Pons (tissue), 1 donor: ENCODE measurements at places on chromosomes 11 and 22.

DNA sequence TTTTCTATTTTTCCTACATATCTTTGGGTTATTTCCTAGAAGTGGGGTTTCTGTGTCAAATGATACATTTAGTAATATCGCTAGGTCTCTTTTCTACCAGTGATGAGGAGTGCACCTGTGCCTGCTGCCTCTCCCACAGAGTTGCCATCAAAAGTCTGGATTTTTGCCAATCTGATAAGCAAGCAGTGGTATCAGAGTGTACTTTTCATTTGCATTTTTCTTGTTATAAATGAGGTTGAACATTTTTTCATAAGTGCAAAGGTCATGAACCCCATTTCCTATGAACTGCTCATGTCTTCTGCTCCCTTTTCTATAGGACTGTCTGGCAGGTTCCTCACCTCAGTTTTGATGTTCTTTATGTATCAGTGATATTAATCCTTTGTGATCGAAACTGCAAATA lies 1.7 kb downstream of the TRPM5 start:
- DNase-seq: no peak

DNA sequence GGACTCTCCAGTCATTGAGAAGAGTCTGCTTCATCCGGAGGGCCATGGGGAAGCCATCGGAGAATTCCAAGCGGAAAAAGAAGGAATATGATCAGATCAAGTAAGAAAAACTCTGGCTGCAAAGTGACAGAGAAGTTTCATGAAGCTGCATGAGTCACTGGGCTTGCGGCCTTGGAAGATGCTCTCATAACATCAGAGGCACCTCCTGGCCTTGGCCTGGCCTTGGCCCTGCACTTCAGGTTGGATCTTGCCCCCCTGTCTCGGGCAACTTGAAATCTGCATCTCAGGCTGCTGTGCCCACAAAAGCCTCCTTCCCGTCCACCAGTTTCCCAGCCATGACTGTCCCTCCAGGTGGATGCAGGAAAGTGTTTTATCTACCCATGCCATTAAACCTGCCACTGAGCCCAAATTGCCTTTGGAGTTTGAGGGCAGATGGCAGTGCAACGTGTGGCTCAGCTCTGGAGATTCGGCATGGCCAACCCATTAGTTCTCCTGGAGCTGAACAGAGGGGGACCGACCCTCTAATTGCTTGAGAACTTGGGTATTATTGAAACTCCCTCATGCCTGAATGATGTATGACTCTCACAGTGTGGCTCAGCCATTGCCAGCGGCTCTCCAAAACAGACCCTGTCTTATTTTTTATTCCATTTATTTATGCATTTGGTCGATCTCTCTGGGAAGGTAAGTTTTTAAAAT lies 66.7 kb downstream of the SEZ6L start:
- no peak for DNase-seq

DNA sequence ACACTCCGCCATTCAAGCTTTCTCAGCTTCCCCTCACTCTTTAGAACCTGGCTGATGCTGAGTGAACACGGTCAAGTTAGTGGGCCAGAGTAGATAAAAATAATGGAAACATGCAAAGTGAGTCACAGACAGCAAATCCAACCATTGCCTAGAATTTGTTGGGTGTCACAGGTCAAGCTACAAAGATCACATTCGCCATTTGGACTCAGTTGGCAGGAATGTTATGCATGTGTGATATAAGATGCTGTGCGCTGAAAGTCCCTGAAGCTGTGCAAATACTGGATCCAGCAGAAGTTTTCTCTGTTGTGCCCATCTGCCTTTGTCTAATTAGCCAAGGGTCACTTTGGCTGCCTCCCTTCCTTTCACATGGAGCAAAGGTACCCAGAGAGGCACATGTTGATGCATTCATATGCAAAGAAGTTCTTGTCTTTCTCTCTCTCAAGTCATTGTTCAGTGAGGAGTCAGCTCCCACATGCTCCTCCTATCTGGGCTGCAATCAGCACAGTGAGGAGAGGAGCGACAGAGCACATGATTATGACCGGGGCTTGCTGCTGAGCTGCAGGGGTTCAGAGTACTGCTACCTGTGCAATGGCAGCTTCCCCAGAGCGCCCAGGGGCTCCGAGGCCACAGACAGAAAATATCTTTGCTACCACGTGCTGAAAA lies 39.7 kb downstream of the FLI1 start:
- DNase-seq: no peak

GRCh38 chr11:5467527-5467926 lies 18.4 kb downstream of the OR51I2 start:
- DNase-seq: no peak

- DNase-seq: no peak
These were observed 13.6 kb downstream of the BCL9L start for GRCh38 chr11:118911880-118912741.

DNA sequence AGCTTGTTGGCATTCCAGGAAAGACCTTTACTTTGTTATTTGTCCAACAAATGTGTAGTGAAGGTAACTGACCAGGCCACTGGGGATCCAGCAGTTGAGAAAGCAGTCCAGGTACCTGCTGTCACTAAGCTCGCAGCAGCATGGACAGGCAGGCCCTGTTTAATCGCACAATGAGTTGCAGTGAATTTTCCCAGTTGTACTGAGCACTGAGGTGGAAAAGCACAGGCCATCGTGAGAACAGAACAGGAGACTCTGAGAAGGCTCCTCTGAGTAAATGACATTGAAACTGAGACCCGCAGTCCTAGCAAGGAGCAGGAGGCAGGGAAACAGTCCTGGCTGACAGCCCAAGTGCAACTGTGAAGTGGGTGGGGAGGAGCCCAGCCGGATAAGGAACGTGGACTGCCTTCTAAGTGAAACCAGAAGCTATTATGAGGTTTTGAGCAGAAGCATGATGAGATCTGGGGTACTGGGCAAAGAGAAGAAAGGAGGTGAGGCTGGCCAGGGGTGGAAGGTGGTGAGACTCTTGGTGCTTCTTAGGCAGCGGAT lies 39.8 kb upstream of the CDON start:
- DNase-seq: no peak

DNA sequence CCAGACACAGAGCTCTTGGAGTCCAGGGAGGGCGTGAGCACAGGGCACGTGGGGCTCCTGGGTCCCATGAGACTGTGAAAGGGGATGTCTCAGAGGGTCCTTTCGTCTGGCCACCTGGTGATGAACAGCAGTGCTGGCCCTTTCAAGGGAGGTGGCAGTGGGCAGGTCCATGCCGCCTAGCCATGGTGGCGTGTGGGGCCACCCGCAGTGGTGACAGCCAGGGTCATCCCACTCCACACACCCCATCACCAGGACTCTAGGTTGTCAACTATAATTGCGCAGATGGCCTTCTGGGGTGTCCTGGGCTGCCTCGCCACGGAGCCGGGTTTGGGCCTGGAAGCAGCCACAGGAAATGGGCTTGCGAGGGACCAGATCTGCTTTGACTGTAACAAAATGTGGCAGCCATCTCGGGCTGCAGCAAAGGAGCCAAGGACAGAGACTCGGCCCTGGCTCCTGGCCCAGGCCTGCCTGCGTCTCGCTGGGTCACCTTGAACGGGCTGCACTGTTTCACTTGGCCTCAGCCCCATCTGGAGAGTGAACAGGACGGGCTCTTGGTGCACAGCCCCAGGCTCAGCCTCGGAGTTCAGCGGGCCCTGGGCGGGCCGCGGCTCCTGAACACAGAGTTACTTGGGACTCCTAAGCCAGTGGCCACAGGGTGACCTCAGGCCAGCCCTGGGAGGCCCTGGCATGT lies 1350.5 kb downstream of the BRD1 start:
- DNase-seq: peak; percentile 49

DNA sequence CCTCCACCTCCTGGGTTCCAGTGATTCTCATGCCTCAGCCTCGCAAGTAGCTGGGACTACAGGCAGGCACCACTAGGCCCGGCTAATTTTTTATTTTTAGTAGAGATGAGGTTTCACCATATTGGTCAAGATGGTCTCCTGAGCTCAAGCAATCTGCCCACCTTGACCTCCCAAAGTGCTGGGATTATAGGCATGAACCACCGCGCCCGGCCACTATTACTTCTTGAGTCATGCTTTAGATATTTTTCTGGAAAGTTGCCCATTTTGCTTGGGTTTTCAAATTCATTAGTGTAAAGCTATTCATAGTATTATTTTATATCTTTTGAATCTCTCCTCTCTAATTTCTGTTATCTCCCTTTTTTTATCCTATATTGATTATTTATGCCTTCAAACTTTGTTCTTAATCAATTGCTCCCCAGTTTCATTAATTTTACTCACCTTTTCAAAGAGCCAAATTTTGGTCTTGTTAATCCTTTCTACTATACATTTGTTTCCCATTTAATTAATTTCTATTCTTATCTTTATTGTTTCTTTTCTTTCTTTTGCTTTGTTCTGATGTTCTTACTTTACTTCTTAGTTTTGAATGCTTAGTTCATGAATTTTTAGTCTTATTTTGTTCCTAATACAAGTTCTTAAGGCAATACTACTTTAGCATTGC lies 10.3 kb upstream of the RAC2 start:
- DNase-seq: no peak

DNA sequence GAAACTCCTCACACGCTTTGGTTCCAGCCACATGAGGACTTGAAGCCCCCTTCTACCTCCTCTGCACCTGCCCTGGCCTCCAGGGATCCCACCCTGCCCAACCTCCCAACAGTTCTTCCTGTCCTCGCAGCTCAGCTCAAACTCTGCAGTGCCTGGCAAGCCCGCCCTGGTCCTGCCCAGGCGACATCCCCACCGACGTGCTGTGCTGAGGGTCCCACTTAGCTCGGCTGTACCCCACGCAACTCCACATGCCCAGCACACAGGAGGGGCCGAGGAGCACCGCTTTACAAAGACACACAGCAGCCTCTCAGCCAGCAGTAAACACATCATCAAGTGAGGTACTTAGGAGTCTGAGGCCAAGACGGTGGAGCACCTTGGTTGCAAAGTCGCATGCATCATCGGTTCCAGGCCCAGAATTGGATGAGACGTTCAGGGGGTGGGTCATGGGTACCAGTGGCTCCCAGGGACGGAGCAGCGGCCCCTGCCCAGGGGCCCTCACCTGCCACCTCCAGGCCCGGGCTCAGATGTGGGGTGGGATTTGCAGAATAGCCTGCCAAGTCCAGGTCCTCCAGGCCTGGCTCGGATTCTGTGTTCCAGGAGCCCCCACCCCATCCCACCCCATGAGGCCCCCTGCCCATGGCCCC lies 72.6 kb downstream of the CELSR1 start:
- DNase-seq: no peak

- no peak for DNase-seq
These were observed 22.4 kb upstream of the GNB1L start for GRCh38 chr22:19876941-19877625.

- no peak for DNase-seq
These were observed 91.7 kb upstream of the CSNK2A3 start for GRCh38 chr11:11444804-11445131.

DNA sequence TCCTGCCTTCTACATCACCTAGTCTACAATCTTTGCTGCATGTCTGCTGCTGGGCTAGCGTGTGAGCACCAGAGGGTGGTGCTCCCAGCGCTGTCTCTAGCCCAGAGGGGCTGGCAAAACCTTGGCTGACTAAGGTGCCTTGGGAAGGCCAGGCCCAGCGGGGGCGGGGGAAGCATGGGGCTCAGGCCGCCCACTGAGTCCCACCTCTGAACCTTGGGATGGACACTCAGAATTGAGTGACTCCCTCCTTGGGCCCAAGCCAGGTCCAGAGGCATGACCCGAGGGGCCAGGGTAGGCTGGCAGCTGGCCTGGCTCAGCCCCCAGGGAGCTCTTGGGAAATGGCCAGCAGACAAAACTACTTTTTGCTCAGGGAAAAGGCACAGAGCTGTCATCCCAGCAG lies 7.6 kb upstream of the GAL3ST1 start:
- DNase-seq: no peak

DNA sequence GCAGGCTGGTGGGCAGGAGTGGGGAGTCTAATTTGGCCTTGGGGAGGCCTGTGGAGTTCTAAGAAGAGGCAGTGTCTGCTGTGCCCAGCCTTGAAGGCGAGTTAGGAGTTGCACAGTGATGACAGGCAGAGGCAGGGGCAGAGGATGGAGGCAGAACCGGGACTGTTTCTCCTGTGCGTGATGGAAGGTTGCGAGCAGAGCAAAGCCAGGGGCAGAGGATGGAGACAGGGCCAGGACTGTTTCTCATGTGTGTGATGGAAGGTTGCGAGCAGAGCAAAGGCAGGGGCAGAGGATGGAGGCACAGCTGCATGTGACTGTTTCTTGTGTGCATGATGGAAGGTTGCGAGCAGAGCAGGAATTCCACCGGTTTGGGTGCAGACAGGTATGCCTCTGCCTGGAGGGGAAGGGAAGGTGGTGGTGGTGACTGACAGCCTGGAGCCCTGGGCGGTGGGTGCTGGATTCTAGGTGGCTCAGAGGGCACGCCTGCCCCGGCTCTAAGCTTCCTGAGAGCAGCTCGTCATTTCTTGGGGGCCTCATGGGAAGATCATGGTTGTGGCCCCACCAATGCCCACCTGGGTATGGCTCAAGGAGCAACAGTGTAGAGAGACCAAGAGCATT lies 8.7 kb downstream of the B4GALNT4 start:
- no peak for DNase-seq

DNA sequence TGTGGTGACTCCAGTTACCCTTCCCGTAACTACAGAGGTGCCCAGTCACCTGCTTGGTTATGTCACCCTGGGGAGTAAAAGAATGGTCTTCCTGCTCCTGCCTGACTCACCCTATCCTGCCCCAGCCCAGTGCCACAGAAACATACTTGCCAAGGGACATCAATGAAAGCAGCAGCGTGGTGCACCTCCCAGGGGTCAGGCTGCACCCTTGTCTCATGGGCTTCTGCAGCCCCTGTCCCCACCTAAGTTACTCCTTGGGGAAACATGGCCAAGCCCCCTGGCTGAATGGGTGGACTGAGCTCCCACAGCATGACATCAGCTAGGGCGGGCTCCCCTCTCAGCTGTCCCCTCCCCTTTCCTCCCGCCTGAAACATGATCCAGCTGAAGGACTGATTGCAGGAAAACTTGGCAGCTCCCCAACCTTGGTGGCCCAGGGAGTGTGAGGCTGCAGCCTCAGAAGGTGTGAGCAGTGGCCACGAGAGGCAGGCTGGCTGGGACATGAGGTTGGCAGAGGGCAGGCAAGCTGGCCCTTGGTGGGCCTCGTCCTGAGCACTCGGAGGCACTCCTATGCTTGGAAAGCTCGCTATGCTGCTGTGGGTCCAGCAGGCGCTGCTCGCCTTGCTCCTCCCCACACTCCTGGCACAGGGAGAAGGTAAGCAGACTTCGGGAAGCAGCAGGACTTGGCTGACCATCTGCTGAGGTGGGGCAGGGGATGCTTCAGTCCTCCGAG lies at the start of gene HTR3A:
HTR3A (plus strand) TSS at position 368 of the 730 bp plus-strand sequence; CDS start at position 586, 218 bp downstream.
- no peak for DNase-seq

GRCh38 chr11:59172345-59173079 lies 580 bp downstream of the DTX4 start:
- DNase-seq: no peak

GRCh38 chr22:44354288-44354687 lies 41.5 kb upstream of the SHISAL1 start:
- DNase-seq: no peak
